ENCODE measurements at places on chromosomes 13 and 19. TPM values are rescaled to one million over a fixed set of nuclear protein-coding genes. Genes with fewer than 3 reads are reported as not detected.
A peak's percentile ranks its signal among the peaks of the same experiment; 100 is the strongest.

DNA sequence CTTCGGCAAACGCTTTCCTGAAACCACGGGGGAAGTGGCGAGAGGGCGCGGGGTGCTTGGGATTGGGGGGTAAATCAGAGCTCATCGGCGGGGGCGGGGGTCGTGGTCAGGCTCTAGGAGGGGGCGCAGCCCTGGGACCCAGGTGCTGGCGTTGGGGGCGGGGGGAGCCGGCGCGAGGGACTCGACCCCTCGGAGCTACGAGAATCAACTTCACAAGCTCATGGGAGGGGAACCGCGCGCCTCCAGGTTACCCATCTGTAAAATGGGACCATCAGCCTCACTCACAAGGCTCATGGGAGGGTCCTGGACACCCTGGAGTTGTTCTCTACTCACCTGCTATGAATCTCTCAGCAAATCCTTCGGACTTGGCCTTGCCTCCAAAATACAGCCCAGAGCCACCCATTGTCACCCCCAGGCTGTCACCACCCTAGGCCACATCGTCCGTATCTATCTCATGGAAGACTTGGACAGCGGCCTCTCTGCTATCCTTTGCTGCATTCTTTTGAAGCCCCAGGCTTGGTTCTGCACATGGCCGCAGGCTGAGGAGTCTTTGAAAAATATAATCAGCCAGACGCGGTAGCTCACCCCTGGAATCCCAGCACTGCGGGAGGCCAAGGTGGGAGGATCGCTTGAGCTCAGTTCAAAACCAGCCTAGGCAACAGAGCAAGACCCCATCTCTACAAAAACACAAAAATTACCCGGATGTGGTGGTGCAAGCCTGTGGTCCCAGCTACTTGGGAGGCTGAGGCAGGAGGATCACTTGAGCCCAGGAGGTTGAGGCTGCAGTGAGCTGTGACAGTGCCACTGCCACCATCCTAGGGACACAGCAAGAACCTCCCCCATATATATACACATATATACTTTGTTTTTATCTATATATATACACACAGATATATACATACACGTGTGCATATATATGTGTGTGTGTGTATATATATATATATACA lies 939 bp upstream of the RANBP3 start:
- DNase-seq: no peak
- peaks cover 76% of the 10 kb centered on the region for H3K4me1 ChIP-seq
- H3K27ac ChIP-seq: peak overlapping the region; percentile 97
- H3K27me3 ChIP-seq: no peaks in the 10 kb centered on the region
- H3K36me3 ChIP-seq: peaks cover 13% of the 10 kb centered on the region

DNA sequence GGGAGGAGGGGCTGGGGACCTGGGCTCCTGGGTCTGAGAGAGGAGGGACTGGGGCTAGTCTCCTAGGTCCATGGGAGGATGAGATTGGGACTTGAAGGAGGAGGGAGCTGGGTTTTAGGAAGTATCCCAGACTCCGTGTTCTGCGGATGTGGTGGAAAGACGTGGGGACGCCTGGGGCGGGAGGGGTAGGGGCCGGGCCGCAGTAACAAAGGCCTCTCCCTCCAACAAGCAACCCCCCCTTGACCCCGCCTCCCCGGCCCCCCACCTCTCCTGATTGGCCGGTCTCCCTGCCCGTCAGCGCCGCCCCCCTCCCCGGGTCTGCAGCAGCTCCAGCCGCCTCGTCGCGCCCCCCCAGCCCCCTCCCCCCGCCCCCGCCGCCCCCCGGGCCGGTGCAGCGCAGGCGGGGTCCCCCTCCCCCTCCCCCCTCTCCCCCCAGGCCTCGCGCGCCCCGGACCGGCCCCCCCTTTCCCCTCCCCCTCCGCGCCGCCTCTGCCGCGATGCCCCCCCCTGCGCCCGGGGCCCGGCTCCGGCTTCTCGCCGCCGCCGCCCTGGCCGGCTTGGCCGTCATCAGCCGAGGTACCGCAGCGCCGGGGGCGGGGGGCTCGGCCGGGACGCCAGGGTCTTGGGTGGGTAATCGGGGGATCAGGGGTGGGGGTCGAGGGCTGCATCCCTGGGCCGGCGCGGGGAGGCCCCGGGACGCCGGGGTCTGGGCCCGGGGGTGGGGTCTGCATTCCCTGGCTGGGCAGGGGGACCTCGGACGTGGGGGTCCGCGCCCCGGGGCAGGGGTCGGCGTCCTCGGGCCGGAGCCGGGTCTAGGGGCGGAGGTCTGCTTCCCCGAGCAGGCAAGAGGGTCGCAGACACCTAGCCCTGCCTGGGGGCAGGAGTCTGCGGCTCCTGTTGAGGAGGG lies at the start of gene IGLON5:
Gene IGLON5, plus strand, starts transcription at position 294 of the 907 bp plus-strand sequence. Its CDS starts 204 bp downstream, at position 498.
- H3K27ac ChIP-seq: no peak within 1 kb of the TSS
- DNase-seq: no peak
- peaks cover 6% of the 10 kb centered on the region for H3K4me1 ChIP-seq
- H3K36me3 ChIP-seq: peaks cover 5% of the 10 kb centered on the region

DNA sequence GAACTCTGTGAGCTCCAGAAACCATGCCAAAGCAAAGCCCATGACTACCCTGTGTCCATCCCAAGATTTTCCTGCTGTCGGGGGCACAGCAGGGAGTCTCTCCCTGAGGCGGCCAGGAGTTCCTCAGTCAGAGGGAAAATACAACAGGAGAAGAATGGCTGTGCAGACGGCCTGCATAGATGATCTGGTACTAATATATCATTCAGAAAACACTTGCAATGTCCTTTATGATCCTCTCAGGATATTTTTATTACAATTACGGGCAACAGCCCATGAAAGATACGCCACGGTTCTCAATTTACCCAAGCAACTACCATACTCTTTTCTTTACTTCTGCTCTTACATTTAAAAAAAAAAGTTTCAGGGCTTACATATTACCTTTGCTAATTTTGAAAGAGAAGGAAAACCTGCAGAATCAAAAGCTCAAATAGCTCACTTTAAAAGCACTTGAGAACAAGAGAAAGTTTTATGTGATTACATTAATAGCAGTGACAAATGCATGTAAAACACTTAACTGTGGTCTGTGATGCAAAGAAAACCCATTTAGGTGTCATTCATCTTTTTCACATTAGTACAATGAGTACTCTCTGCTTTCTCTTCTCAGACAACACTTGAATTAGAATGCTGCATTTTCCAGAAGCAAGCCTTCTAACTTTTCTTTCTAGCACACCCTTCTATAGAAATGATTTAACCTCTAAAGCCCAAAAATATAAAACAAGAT lies 460.8 kb downstream of the KLF5 start:
- no peaks in the 10 kb centered on the region for H3K36me3 ChIP-seq
- H3K27me3 ChIP-seq: no peaks in the 10 kb centered on the region
- no peak overlapping the region for H3K27ac ChIP-seq
- peak overlapping the region; percentile 56 for H3K4me3 ChIP-seq
- H3K4me1 ChIP-seq: peaks cover 21% of the 10 kb centered on the region
- DNase-seq: no peak

The PINLYP gene
- total RNA-seq: 8.9 TPM

- DNase-seq: no peak
- no peaks in the 10 kb centered on the region for H3K4me1 ChIP-seq
- no peak overlapping the region for H3K27ac ChIP-seq
- H3K27me3 ChIP-seq: no peaks in the 10 kb centered on the region
Measured at GRCh38 chr13:23634897-23635296, 64.7 kb downstream of the TNFRSF19 start.

- H3K27ac ChIP-seq: no peak overlapping the region
- no peaks in the 10 kb centered on the region for H3K27me3 ChIP-seq
- H3K4me1 ChIP-seq: peaks cover 37% of the 10 kb centered on the region
- DNase-seq: no peak
Measured at GRCh38 chr19:18514800-18515682, 6.8 kb downstream of the ELL start.

DNA sequence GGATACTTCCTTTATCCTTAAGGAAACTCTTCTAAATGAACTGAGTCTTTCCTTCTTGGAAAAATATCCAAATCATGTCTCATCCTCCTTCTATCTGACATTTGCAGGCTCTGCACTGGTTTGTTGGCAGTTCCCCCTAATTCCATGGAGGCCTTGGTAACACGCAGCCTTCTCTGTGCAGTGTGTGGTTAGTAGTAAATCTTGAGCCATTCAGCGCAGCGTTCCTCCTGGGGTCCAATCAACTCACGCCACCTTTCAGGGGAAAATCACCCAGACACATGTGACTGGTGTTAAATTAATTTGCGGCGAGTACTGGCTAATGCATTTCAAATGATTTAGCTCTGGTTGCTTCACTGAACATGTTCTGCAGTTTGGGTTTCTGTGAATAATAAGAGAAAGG lies 21.0 kb upstream of the CBY2 start:
- no peaks in the 10 kb centered on the region for H3K27me3 ChIP-seq
- H3K4me1 ChIP-seq: peaks cover 10% of the 10 kb centered on the region
- H3K27ac ChIP-seq: no peak overlapping the region
- H3K4me3 ChIP-seq: no peak overlapping the region

DNA sequence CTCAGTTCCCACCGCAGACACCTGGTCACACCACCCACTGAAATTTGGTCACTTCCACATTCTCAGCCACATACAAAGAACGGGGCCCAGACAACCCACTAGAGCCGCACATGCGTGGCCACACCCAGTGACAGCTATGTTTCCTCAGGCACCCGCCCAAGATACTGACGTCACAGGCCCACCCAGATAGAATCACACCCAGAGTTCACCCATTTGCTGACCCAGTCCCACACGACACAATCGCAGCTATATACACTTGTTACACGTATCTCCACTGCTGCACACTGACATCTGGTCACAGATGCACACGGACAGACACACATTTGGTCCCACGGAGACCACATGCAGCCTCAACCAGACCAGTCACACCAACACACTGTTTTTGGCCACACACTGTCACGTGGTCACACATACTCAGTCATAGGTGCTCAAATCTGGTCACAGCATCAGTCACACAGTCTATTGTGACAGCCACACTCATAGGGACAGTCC lies 2.9 kb downstream of the NUMBL start:
- no peak overlapping the region for H3K27ac ChIP-seq
- H3K4me1 ChIP-seq: no peaks in the 10 kb centered on the region
- H3K27me3 ChIP-seq: no peaks in the 10 kb centered on the region
- DNase-seq: no peak

GRCh38 chr13:48054601-48055000 lies 17.1 kb downstream of the NUDT15 start:
- H3K4me3 ChIP-seq: no peak overlapping the region
- DNase-seq: no peak
- H3K36me3 ChIP-seq: peaks cover 14% of the 10 kb centered on the region
- H3K27ac ChIP-seq: no peak overlapping the region
- H3K4me1 ChIP-seq: peaks cover 4% of the 10 kb centered on the region

DNA sequence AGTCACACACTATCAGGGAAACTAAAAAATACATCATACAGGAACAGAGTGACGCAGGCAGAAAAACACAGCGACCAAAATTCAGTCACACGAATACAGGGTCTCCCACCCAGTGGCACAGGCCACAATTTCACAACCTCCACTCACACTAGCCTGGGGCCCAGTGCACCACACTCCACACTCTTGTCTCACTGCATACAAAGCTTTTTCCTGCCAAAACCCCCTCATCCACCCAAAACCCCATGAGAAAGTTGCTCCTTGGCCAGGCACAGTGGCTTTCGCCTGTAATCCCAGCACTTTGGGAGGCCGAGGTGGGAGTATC lies 1.2 kb downstream of the S1PR5 start:
- no peak overlapping the region for H3K27ac ChIP-seq
- no peak for DNase-seq
- peaks cover 31% of the 10 kb centered on the region for H3K4me1 ChIP-seq
- no peaks in the 10 kb centered on the region for H3K36me3 ChIP-seq
- peak overlapping the region; percentile 2 for H3K4me3 ChIP-seq

DNA sequence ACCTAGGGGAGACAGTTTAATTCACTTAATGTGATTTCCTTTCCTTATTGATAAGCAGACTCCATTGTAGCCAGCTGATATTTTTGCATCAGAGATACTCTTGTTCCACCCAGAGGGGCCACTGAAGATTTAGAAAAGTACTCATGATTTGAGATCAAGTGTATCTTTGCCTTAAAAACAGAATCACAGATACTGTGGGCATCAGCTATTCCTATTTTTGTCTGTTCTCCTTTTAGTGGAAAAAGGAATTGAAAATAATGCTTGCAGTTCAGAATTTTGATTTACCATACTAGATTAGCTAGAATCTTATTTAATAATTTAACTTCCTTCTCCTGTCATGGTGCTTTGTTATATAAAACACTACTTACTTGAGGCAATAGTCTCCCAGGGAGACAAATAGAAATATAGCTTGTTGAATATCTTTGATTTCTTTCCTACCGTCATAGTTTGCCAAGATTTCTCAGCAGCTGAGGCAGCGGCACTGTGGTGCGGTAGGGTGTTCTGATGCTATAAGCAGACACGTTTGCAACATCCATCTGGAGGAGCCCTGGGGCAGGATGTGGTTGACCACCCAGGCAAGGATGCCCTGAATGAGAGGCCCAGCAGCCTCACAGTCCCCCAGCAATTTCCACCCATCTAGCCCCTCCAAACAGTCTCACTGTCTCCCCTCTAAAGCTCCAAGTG lies 47.0 kb upstream of the RAP2A start:
- peak; percentile 25 for DNase-seq
- H3K27ac ChIP-seq: peak overlapping the region; percentile 68
- H3K27me3 ChIP-seq: no peaks in the 10 kb centered on the region
- peaks cover 22% of the 10 kb centered on the region for H3K4me1 ChIP-seq

GRCh38 chr13:65943708-65944107 lies 1286.4 kb downstream of the PCDH9 start:
- no peak for DNase-seq
- H3K4me1 ChIP-seq: no peaks in the 10 kb centered on the region
- no peaks in the 10 kb centered on the region for H3K36me3 ChIP-seq

- H3K27me3 ChIP-seq: no peaks in the 10 kb centered on the region
- no peaks in the 10 kb centered on the region for H3K36me3 ChIP-seq
- H3K4me1 ChIP-seq: no peaks in the 10 kb centered on the region
Measured at GRCh38 chr13:25932365-25932764, 119.5 kb downstream of the SHISA2 start.

The KANK3 gene
- total RNA-seq: 1.6 TPM

The ICAM4 gene
- total RNA-seq: 1.5 TPM

The CDX2 gene
- not detected for total RNA-seq

DNA sequence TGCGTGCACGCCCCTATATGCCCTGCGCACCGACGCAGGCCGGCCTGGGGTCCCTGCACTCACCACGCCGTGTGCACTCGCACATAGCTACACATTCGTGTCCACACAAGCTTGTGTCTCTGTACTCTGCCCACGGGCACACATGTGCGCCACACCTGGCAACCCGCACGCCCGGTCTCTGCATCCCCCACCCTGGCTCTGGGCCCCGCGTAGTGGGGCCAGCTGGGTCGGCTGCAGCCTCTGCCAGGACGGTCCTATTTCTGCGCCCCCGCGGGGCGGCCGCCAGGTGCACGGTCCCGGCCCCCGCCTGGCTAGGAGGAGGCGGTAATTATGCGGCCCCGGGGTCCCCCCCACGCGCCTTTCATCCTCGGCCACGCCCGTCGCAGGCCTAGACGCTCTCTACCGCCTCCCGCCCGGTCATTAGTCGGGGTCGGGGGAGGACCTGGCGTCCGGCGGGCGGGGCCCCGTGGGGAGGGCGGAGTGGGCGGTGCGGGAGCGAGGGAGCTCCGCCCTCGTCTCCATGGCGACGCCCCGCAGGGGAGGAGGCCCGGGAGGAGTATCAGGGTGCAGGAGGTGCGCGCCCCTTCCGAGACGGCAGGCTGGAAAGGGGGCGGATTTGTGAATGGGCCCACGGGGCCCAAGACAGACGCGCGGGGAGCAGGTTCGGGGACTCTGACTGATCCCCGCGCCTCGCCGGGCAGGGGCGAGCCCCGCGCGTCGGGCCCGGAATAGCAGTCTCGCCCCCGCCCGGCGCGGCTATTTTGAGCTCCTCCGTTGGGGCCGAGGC lies 2.8 kb upstream of the CIRBP start:
- H3K36me3 ChIP-seq: peaks cover 8% of the 10 kb centered on the region
- no peak overlapping the region for H3K27ac ChIP-seq
- H3K4me1 ChIP-seq: peaks cover 66% of the 10 kb centered on the region
- DNase-seq: peak; percentile 91
- H3K4me3 ChIP-seq: peak overlapping the region; percentile 80
- no peaks in the 10 kb centered on the region for H3K27me3 ChIP-seq
